ENCODE measurements at places on chromosomes 11 and 22. TPM values are rescaled to one million over a fixed set of nuclear protein-coding genes. Genes with fewer than 3 reads are reported as not detected.

- no peak for DNase-seq
Observed at GRCh38 chr11:93221539-93221938, 23.7 kb upstream of the SLC36A4 start.

GGTLC2 gene
- total RNA-seq = not detected

DNA sequence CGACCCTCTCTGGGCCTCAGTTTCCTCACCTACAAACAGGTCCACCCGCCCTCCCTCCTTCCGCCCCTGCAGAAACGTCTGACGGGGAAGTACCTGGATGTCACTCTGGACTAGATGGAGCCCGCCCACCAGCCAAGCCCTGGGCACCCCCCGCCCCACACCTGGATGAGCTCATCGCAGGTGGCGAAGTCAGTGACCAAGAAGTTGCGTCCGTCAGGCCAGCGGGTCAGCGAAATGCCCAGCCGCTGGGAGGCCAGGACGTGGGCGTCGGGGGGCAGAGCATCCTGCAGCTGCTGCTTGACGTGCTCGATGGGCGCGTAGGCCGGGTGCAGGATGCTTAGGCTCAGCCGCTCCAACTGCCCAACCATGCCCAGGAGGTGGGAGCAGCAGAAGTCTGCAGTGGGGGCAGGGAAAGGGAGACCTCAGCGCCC lies 897 bp downstream of the PNPLA5 start:
- DNase-seq = no peak

DNA sequence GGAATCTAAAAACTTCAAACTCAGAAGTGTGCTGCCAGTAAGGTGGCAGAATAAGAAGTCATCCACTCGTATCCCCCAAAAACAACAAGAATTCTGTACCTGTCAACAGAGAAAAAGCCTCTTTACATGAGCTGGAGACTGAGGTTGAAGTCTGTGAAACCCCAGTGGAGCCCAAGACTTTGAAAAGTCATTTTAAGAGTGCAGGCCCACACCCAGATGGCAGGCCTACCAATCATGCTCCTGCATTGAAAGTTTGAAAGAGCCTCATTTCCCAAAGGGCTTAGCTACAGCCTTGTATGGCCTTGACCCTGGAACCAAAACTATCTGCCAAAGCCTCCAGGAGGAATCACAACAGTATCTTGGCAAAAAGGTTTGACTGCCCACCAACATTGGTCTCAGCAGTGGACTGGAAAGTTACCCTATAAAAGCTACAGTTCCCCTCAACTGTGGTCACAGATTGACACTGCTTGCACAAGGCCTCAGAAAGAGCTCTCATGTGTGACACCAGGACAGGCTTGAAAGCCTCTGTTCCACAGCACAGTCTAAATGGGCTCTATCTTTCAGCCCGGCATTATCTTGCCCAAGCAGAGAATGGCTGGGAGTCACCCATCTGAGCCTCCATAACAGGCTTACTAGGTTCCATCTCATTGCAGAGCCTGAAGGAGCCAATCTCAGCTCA lies 47.7 kb downstream of the SLC22A9 start:
- no peak for DNase-seq

DNA sequence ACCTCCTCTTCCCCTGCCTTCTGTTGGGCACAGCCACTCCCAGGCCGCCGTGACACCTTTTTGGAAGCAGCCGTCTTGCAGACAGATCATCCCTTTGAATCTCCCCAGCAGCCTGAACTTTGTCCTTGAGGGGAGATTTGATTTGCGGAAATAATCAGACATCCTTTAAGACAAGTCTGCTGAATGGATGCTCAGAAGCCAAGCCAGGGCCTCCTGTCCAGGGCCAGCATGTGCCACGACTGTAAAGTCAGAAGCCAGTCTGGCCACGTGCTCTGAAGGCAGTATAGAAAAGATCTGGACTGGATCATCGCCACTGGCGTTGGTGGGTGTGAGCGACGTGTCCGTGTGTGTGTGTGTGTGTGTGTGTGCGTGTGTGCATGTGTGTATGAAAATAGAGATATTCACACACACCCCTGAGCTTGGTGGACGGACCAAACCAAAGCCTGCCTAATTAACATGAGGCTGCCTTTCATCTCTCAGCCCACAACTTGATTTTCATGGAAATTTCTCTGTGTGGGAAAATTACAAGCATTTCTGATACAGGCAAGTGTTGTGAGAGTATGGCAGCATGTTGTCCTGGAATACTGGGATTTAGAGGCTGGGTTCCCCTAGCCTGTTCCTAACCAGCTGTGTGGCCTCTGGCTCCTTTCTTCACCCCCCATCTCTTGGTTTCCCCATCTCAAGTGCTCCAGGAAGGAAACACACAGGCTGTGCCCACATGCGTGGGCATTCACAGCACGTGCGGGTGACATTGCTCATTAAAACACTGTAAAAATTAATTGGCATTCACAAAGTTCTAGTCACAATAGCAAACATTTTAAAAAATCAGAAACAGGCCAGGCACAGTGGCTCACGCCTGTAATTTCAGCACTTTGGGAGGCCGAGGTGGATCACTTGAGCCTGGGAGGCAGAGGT lies 61.8 kb upstream of the WNT7B start:
- no peak for DNase-seq

GRCh38 chr11:10348650-10349280 lies 43.9 kb downstream of the ADM start:
- no peak for DNase-seq

DNA sequence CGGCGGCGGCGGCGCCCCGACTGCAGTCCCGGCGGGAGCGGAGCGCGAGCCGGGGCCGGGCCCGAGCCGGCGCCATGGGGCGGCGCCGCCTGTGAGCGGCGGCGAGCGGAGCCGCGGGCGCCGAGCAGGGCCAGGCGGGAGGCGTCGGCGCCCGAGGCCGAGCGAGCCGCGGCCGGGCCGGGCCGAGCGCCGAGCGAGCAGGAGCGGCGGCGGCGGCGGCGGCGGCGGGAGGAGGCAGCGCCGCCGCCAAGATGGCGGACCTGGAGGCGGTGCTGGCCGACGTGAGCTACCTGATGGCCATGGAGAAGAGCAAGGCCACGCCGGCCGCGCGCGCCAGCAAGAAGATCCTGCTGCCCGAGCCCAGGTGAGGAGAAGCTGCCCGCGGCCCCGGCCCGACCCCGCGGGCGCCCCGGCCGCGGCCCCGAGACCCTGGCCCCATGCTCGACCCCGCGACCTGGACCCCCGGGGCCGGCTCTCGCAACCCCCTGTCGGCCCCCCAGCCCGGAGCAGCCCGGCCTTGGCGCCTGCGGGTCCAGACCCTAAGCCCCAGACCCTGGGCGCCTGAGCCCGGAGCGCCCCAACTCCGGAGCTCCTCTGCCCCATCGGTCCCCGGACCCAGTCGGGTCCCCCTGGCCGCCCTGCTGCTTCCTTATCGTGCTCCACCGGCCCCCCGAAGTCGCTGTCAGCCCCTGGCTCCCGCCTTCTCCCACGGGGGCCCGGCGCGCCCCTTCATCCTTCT lies at the start of gene GRK2:
Gene GRK2 (plus strand): TSS at position 25 of the 739 bp plus-strand sequence. CDS start 227 bp downstream, at position 252.
- no peak for DNase-seq

- DNase-seq = no peak
Observed at GRCh38 chr22:44550711-44551491, 52.9 kb upstream of the RTL6 start.

- DNase-seq = no peak
Observed at GRCh38 chr22:50403701-50404101, 60.6 kb downstream of the PPP6R2 start.

OR5M11 gene
- not detected for total RNA-seq

DNA sequence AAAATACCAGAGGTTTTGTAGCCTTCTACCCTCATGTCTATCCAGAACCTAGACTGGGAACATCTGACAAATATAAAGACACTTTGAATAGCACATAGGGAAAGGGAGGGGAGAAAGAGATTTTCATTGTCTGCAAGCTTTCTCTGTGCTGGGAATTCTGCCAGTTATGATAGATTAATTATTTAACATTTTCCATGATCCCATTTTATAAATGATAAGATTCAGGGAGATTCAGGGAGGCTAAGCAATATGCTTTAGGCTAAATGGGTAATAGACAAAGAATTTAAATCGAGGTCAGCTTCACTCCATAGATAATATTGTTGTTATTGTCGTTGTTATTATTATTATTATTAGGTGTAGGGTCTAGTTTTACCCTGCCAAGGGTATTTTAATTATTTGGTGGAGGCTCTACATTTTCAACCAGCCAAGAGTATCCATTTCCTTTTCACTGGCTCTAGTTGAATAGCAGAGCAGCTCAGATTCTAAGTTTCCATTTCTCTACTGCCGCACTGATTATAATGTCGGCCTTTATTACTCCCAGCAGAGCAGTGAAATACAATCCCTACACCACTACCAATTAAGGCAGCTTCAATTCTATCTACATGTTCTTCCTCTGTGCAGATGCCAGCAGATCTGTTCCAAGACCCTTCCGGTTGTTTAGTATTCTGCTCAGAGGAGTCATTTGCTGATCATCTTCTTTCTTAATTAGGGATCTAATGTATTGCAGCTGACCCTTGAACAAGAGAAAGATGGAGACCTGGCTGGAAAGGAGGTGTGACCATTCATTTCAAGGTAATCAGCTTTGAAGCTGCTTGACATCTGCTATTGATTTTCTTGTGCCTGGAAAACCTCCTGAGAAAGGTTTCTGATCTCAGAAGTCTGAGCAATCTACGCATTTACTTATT lies 23.8 kb upstream of the SYN3 start:
- no peak for DNase-seq

DNA sequence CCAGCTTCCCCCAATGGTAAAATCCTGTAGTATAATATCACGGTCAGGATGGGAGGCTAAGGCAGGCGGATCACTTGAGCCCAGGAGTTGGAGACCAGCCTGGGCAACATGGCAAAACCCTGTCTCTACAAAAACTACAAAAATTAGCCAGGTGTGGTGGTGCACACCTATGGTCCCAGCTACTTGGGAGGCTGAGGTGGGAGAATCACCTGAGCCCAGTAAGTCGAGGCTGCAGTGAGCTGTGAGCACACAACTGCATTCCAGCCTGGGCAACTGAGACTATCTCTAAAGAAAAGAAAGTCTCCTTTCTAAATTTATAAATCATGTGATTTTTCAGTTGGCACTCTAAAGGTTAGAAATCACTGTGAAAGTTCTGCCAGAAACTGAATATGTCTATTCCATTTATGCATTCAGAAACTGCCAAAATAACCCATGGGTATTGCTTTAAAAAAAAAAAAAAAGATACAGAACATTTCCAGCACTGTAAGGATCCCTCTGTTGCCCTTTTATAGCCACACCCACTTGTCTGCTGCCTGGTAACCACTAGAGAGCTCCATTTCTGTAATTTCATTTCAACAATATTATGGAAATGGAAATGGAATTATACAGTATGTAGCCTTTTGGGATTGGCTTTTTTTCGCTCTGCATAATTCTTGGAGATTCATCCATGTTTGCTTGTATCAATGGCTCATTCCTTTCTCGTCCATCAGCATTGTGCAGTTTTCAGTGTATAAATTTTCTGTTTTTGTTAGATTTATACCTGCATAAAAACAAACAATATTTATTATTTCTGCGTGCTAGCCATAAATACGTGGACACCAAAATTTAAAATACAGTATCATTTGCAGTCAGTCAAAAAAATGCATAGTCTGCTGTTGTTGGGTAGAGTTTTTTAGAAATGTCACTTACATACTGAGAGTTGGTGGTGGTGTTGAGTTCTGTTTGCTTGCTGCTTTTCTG lies 9.4 kb downstream of the CDC45 start:
- DNase-seq = no peak

GRCh38 chr11:63614136-63614671 lies at the start of gene PLAAT3:
TSS of gene PLAAT3 (minus strand) at chr11:63614433. CDS start at chr11:63614014, 419 bp downstream.
- peak; percentile 19 for DNase-seq

DNA sequence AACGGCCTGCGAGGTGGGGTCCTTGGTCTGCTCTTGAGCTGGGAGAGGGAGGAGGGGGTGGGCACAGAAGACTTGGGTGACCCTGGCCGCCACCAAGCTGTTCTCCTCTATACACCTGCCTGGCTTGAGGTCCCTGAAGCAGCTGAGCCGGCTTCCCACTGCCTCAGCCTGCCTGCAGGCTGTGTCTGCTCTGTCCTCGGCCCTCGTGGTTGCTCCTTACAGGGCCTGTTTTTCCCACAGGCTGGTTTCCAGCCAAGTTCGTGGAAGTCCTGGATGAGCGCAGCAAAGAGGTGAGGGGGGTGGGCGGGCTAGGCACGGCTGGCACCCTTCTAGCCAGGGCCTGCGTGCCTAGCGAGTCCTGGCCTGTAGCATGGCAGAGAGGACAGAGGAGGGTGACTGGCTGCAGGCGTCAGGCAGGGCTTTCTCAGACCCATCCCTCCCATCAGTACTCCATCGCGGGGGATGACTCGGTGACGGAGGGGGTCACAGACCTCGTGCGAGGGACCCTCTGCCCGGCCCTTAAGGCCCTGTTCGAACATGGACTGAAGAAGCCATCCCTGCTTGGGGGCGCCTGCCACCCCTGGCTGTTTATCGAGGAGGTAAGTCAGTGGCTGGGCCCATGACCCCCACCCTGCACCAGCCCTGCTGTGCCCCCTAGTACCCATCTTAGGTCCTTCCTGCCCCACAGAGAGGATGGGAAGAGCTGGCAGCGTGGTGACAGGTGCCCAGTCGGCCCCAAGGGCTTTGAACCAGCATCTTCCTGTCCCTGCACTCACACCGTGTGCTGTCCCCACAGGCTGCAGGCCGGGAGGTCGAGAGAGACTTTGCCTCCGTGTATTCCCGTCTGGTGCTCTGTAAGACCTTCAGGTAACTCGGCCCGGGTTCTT lies 37.7 kb downstream of the SGSM3 start:
- DNase-seq = no peak

GRCh38 chr22:47629273-47629711 lies 866.8 kb downstream of the TBC1D22A start:
- DNase-seq = no peak

GRCh38 chr11:57936050-57936418 lies 87.6 kb upstream of the OR9Q1 start:
- DNase-seq = no peak

- DNase-seq = no peak
Observed at GRCh38 chr11:72432347-72433287, 1.7 kb downstream of the CLPB start.

- DNase-seq = no peak
Observed at GRCh38 chr11:68928136-68928880, 24.6 kb downstream of the IGHMBP2 start.

- no peak for DNase-seq
Observed at GRCh38 chr11:100816823-100817222, 129.7 kb downstream of the ARHGAP42 start.

GRCh38 chr11:107898270-107898669 lies 30.0 kb upstream of the RAB39A start:
- peak; percentile 34 for DNase-seq

GRCh38 chr11:65621460-65621859 lies 5.9 kb downstream of the PCNX3 start:
- no peak for DNase-seq

DNA sequence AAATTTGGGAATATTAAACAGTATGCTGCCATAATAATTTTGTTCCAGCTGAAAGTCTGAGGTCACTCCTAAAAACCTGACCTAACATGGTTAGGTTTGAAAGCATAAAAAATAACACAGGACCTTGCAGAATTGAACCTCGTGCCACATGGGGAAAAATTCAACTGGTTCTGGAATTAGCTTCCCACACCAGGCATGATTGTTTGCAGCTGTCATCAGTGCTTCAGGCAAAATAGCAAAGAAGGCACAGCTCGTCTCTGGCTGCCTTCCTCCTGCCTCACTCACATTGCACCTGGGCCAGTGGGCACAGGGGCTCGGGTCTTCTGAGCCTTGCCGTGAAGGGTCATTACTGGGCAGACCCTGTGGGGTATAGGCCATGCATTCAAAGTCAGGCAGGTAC lies 153.8 kb upstream of the ARHGAP20 start:
- DNase-seq = no peak

Measured in spinal cord (tissue), 10 donors.